ENCODE measurements at places on chromosomes 2 and 18.

DNA sequence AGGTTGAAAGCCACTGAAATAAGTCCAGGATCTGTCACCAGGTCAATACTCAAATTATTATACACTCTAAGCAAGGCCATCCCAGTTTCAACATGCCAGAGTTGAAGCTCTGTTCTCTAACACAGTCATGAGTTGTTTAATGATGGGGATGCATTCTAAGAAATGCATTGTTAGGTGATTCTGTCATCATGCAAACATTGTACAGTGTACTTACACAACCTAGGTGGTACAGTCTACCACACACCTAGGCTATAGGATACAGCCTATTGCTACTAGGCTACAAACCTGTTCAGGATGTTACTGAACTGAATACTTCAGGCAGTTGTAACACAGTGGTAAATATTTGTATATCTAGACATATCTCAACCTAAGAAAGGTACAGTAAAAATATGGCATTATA is 162.2 kb downstream of the BAZ2B start:
- DNase-seq: no peak

DNA sequence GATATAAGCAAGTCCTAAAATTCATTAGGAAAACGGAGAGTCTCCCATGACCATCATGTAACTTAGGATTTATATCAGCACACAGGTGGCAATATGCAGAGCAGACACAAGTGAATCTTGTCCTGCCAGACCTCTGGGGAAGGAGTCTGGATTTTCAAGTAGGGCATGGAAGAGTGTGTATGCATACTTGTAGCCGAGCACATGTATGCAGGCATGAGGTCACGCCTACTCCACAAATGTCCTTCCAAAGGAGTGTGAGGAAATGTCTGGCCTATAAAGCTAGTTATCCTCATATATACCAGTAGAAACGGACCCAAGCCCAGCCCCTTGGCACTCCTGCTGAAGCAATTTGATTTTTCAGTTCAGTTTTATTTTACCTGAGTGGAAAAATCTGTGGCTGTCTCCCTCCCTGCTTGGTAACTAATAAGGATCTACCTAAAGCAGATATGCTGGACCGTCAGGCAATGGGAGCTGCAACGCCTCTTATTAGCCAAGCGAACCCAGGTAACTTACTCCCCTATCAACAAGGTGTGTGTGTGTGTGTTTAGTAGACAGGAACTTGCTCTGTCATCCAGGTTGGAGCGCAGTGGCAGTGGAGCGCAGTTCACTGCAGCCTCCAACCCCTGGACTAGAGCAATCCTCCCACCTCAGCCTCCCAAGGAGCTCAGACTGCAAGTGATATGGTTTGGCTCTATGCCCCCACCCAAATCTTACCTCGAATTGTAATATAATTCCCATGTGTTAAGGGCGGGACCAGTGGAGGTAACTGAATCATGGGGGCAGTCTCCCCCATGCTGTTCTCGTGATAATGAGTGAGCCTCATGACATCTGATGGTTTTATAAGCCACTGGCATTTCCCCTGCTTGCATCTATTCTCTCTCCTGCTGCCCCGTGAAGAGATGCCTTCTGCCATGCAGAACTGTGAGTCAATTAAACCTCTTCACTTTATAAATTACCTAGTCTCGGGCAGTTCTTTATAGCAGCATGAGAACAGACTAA is 2.8 kb downstream of the STAT1 start:
- DNase-seq: no peak

- DNase-seq: no peak
These were observed 127.5 kb upstream of the TTC39C start for GRCh38 chr18:23887035-23887434.

DNA sequence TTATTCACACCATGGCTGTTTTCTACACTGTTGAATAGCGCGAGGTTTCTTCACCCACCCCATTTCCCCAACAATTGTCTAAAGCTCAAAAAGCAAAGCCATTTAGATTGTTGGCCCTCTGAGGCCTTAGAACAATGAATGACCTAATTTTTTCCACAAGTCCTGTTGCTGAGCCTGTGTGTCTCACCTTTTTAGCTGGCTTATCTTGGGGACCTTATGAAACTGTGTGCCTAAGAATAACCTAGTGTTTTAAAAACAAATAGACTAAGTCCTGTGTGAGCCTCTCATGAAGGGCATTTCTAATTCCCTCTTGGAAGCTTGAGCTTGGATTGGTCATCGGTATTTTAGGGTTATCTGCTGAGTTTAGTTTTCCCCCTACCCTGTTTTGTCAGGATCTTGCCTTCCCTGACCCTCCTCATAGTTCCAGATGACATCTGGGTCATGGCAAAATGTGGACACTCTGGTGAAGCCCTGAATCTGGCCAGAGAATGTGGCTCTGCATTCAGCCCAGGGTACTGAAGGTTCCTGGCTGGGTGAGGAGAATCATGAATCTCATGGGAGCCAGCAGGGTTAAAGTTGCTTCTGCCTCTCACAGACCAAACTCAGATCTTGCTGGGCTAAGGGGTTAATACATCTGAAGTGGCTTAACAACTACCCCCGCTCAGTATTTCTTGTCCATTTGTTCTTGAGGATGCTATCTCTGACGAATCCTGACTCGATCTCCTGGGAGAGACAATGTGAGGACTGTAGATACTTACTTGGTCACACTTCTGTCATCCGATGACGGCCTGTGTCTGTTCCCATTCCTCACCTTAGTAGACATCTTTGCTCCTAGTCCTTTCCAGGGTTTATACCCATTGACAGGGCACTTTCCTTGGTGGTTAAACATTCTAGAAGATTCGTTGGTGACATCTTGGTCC is 104.2 kb upstream of the MAP4K3 start:
- DNase-seq: no peak

DNA sequence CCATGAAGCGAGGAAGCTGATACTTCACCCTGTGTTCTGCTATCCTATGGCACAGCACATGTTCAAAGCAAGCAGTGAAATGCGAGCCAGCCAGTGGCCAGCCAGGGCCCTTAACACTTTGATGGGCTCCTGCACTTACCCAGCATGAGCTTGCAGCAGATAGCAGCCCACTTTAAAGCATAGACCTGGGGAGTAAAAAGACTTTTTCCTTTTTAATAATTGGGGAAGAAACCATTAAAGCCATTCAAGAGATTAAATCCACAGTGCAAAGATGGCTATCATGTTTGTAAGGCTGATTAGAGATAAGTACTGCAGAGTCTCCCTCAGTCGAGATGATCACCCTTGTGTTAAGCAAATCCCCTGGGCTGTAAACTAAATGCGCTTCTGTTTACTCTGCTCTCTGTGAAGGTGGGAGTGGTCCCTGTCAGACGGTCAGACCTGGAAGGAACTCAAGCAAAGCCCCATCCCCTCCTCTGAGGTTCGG is 15.7 kb downstream of the CCBE1 start:
- no peak for DNase-seq

GRCh38 chr18:33440060-33441043 is at the start of gene CCDC178:
CCDC178 (minus strand) TSS chr18:33440721; CDS start chr18:33412088, 28,633 bp downstream.
- no peak for DNase-seq

- DNase-seq: no peak
These were observed 173.9 kb upstream of the CDH2 start for GRCh38 chr18:28350821-28351220.

- DNase-seq: no peak
These were observed 409.0 kb upstream of the POU3F3 start for GRCh38 chr2:104444889-104445288.

GRCh38 chr2:190180313-190181122 is 118.0 kb upstream of the MSTN start:
- no peak for DNase-seq

DNA sequence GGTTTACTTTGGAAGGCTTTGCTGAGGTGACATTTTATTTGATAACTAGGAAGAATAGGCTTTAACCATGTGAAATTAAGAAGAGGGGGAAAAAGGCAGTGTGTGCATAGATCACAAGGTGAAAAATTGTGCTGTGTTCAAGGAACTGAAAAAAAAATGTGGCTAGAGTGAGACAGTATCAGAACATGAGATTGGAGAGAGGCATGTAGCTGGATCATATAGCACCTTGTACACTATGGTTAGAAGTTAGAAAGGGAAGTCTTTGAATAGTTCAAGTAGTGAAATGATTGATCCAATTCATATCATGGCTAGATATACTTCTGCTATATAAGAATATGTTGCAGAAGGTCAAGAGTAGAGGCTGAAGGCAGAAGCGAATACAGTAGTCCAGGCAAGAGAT is 12.3 kb upstream of the TNFRSF11A start:
- no peak for DNase-seq

DNA sequence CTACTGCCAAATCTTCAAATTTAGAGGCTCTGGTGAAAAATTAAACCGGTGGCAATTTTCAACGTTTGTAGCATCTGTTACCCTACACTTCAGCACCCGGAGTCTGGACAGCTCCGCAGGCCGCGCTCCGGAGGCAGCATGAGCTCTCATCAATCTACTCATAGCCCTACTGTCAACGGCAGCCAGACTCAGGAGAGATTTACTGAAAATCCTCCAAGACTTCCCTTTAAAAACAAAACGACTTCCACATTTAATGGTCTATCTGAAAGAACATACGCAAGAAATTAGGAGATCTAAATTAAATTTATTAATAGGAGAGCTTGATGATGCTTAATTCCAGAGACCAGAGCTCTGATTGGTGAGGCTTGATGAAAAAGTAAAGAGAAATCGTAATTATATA is 970 bp upstream of the ADCYAP1 start:
- DNase-seq: peak; percentile 15

DNA sequence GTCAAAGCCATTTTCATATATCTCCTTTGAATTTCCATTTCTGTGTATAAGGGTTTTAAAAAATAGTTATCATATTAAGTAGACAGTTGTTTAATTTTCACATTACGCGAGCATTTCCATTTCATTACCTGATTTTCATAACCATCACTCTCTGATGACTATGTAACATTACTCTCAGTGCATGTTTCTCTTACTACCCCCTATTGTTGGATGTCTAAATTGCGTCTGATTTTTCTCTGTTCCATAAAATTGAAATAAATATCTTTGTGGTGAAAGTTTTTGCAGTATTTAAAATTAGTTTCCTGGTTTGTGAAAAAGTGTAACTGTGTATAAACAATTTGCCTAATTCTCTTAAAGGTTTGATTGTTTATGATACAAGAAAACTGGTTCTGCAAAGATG is 123.8 kb downstream of the MYO1B start:
- no peak for DNase-seq

Measured in KG1 (cell line).